ENCODE measurements at places on chromosomes 11 and 22.

DNA sequence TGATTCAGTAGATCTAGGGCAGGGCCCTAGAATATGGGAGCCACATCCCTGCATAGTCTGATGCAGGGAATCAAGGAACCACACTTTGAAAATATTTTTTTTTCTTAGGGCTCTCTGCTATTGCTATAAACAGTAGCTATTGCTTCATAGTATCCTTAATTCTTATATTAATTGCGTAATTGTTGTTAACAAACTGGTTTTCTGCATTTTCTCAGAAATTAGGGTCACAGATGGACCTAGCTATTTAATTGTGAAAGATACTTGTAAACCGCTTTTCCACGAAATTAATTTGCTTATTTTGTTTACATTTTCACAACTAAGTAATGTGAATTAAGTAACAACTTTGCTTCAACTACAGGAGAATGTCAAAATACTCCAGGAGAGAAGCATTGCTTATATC, 34.1 kb downstream of the NAALAD2 start:
- DNase-seq = no peak

DNA sequence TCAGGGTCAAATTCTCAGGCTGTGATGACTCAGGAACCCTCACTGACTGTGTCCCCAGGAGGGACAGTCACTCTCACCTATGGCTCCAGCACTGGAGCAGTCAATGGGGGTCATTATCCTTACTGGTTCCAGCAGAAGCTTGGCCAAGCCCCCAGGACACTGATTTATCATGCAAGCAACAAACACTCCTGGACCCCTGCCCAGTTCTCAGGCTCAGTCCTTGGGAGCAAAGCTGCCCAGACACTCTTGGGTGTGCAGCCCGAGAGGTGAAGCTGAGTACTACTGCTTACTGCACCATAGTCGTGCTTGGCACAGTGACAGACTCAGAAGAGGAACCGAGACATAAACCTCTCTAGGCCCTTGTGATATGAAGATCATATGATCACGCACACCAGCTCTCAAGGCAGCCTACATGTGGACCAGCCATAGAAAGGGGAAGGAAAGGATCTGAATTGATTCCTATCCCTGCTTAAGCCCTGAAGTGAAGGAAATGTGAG, 58.2 kb downstream of the ZNF280B start:
- DNase-seq = no peak

DNA sequence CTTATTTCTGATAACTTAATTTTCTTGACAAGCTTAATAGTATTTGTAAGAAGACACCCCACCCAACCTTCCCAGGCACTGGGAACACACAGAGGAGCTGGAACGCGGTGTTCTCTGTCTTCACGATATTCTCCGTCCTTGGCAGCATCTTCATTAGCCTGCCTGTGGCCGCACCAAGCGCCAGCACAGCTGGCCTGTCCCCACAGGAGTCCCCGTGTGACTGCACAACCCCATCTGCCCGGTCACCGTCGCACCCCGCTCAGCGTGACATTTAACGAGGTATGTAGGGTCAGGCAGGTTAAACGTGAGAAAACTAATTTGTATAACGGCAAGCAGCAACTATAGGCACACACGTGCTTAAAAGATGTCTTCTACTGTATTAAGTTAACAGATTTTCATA, 293.3 kb downstream of the BRD1 start:
- no peak for DNase-seq

DNA sequence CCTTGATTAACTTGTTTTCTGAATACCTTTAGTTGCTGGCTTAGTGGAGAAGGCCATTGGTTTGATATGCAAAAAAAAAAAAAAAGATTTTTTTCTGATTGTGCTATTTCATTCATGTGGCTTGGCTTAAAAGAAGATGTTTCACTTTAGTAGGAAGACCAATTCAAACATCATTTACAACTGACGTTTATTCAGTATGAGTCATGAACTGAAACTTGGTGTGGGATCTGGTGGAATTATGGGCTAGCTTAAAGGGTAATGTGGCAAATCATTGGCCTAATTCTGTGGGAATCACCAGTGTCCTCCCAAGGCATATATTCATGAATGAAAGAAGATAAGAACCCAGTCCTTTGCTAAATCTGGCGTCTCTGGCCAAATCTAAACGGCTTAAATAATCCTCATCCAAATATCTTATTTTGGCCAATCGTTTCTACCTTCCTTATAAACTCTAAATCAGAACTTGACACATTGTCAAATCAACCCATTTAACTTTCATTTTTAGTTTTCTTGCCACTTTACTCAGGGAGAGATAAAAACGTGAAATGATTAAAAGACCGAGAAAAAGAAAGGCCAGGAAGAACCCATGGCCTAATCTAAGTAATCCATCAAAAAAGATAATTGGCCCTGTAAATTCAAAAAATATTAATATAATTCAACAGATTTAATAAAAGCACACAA, 77.0 kb downstream of the DDIAS start:
- DNase-seq = no peak

- DNase-seq = peak; percentile 70
Measured at GRCh38 chr11:33892906-33893594, 1.2 kb upstream of the LMO2 start.

Data from erythroblast (primary cell).